ENCODE measurements at places on chromosomes 6 and 20. TPM values are rescaled to one million over a fixed set of nuclear protein-coding genes. Genes with fewer than 3 reads are reported as not detected.

DNA sequence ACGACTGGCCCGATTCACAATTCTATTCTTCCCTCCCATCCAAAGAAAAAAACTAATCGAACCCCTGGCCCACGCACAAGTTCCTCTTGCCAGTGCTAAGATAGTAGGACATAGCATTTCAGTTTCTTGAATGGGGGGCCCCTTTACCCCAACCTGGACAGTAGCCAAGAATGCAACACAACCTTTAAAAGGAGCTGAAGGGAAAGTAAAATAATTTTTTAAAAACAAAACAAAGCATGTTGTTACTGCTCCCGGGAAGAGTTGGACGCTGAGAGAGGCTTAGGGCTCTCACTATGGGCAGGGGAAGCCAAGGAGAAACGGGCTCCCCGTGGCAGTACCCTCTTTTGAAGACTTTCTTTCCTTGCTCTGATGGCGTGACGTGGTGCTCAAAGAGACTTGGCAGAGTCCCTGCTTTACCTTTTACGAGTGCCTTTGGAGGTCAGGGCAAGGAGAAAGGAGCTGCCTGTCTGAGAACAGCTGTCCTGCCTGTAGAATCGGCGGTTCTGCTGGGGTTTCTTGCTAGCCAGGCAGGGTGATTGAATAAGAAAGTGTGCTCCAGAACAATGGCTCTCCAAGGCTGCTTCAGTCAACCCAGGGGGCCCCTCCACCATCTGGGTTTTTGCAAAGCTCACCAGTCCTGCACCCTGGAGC, 5.8 kb downstream of the TFAP2C start:
- H3K4me1 ChIP-seq, result no peaks in the 10 kb centered on the region
- no peaks in the 10 kb centered on the region for H3K36me3 ChIP-seq

The CLDN20 gene
- total RNA-seq, result not detected

The UQCC2 gene
- total RNA-seq, result 10.0 TPM

The BMP2 gene
- total RNA-seq, result 17.0 TPM
